Type B pancreatic cell (in vitro differentiated cells): ENCODE measurements at places on chromosomes 7 and 10. TPM values are rescaled to one million over a fixed set of nuclear protein-coding genes. Genes with fewer than 3 reads are reported as not detected.

GRCh38 chr10:30216821-30217220 lies 132.3 kb downstream of the MTPAP start:
- DNase-seq: no peak
- no peak overlapping the region for H3K27ac ChIP-seq
- H3K36me3 ChIP-seq: no peaks in the 10 kb centered on the region
- peaks cover 16% of the 10 kb centered on the region for H3K4me1 ChIP-seq
- peaks cover 2% of the 10 kb centered on the region for H3K27me3 ChIP-seq

DNA sequence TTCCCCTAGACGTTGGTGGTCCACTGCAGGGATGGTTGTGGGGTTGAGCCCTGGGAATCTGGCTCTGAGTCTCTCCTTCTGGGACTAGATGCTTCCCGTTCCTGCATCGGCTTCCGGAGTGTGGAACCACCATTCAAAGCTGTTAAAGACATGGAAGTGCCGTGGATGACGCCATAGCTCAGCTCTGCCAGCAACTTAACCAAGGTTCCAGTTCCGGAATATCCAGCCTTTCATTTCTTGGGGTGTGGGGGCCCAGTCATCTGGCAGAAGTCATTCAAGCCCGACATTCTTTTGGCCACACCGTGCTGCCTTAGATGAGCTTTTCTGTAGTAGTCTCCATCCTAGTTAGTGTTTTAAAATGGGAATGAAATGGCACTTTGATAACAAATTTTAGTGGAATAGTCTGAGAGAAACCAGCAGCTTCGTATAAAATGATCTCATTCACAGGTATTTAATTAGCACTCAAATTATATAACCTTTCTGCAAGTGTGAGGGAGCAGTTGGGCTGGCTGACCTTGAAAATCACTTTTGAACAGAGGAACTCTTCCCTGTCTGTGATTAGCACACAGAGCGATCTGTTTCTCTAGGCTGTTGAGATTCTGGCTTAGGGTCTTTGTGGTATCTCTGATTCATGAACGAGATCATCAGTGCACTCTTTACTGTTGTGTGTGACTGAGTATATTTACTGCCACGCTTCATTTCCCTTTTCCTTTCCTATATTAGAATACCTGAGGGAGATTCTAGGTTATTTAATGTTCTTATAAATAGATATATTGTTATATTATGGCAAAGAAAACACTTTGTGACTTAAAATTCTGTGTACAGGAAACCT lies 19.9 kb downstream of the LMTK2 start:
- no peak overlapping the region for H3K4me3 ChIP-seq
- no peaks in the 10 kb centered on the region for H3K27me3 ChIP-seq
- no peak overlapping the region for H3K27ac ChIP-seq
- H3K4me1 ChIP-seq: peaks cover 15% of the 10 kb centered on the region

DNA sequence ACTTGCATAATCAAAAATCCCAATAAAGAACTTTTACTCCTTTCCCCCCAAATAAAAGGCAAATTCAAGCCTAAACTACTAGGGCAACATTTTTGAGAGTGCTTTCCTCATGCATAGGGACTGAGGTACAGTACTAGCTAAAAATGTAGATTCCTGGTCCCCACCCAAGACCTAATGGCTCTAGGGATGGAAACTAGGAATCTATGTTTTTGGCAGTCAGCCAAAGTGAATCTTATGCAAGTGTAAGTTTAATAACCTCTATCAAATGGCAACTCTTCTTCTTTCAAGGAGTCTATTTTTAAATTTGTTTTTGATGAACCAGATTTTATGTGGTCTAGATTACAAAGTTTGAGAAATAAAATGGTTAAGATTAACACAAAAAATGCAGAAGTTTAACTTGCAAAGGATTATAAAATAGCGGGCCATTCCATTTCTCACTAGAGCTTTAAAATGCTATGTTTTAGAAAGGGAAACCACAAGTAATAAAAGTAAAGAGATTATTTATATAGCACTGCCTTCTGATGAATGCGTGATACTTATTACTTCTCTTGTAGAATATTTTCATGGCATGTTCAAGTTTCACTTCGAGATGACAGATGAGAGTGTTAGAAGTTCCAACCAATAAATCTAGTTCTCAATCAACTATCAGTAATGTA lies 70.4 kb upstream of the MDFIC start:
- DNase-seq: no peak
- peaks cover 5% of the 10 kb centered on the region for H3K4me1 ChIP-seq
- H3K36me3 ChIP-seq: no peaks in the 10 kb centered on the region

GRCh38 chr10:114172776-114173602 lies 1.0 kb downstream of the CCDC186 start:
- H3K27ac ChIP-seq: peak overlapping the region; percentile 99
- H3K27me3 ChIP-seq: no peaks in the 10 kb centered on the region
- H3K4me1 ChIP-seq: peaks cover 23% of the 10 kb centered on the region

DNA sequence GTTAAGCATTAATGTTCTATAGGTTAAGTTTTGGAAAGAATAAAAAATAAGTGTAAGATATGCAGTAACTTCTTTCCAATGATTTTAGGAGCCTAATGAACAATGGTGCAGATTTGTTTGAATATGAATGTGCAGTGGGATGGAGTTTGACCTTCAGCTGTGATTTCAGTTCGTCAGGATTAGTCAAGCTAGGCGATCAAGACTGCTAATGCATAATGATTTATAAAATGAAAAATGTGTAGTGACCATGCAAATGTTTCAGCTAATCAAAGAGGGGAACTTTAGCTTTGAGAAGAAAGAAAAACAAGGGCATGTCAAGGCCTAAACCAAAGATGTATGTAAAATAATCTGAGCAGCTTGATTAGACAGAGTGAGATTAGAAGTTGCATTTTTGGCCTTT lies 208.5 kb downstream of the FOXP2 start:
- no peaks in the 10 kb centered on the region for H3K36me3 ChIP-seq
- H3K27ac ChIP-seq: no peak overlapping the region
- H3K4me1 ChIP-seq: peaks cover 22% of the 10 kb centered on the region
- no peaks in the 10 kb centered on the region for H3K27me3 ChIP-seq

Gene KNDC1
- total RNA-seq: 2.7 and 6.4 TPM in 2 replicates

Gene POP7
- 39.2 and 41.0 TPM in 2 replicates for total RNA-seq

Gene WIPF3
- 1.7 TPM in 2 replicates for total RNA-seq
